ENCODE measurements at places on chromosomes 6 and 20.

DNA sequence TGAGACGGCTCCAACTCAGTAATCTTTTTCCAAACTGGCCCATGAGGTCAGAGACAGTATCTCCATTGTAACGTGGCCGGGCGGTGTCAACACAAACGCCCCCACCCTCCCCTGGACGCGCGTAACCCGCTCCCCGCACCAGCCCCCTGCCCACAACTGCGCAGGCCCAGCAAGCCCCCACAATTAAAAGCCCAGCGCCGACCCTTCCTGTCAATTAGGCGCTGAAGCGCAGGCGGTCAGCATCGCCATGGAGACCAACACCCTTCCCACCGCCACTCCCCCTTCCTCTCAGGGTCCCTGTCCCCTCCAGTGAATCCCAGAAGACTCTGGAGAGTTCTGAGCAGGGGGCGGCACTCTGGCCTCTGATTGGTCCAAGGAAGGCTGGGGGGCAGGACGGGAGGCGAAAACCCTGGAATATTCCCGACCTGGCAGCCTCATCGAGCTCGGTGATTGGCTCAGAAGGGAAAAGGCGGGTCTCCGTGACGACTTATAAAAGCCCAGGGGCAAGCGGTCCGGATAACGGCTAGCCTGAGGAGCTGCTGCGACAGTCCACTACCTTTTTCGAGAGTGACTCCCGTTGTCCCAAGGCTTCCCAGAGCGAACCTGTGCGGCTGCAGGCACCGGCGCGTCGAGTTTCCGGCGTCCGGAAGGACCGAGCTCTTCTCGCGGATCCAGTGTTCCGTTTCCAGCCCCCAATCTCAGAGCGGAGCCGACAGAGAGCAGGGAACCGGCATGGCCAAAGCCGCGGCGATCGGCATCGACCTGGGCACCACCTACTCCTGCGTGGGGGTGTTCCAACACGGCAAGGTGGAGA is at the start of the genes HSPA1A and HSPA1L:
Gene HSPA1A, plus strand, starts transcription at position 519 of the 814 bp plus-strand sequence. Its CDS starts 214 bp downstream, at position 733.
Gene HSPA1L, minus strand, starts transcription at position 259 of the 814 bp plus-strand sequence. CDS start 3,311 bp downstream, outside the sequence.
- peak; percentile 65 for DNase-seq

DNA sequence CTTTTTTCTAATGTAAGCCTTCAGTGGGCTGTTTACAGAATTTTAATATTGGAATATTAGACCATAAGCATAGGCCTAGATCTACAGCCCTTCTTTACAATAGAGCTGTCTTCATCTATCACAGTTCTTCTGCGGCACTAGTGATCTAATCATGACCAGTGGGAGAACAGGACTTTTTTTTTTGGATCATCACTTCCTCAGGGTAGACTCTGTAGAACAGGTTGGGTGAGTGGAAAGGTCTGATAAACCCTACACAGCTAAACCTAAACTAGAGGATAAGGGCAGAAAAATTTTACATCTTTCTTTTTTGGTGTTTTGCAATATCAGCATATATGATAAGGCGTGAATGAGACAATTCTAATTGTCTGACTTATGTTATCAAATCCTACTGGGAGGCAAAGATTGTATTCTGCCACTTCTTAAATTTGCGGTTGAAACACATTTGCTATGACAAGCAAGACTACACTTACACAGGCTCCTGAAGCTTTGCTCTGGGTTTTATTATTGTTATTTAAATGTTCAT is 52.2 kb downstream of the GOPC start:
- no peak for DNase-seq

DNA sequence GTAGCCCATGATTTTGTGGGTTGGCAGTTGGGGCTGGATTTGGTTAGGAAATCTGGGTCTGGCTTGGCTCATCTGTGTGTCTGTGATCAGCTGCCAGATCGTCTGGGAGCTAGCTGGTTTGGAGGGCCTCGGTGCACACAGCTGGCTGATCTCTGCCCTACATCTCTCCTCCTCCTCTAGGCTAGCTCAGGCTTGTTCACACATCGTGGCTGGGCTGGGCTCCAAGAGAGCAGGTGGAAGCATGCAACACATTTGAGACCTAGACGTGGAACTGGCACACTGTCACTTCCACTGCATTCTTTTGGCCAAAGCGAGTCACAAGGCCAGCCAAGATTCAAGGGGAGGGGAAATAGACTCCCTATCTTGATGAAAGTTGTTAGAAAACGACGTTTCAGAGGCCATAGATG is 15.9 kb downstream of the NDUFAF5 start:
- DNase-seq, result no peak

GRCh38 chr20:61048302-61048701 is 203.8 kb upstream of the CDH4 start:
- no peak for DNase-seq

DNA sequence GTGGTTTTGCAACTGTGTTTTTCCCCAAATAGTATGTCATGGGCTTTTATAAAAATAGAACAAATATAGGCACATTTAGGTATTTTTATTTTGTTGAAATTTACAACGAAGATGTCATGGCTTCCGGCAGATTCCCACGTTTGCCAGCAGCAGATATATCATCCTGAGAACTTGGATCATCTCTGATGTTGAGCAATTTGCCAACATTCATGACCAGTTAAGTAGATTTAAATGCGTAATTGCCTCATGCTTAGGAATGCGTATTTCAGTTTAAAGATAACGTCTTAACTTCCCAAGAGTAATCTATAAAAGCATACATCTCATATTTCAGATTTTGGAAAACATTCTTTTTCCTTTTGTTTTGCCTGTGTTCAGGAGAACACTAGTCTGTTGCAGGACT is 457.8 kb downstream of the QKI start:
- no peak for DNase-seq

DNA sequence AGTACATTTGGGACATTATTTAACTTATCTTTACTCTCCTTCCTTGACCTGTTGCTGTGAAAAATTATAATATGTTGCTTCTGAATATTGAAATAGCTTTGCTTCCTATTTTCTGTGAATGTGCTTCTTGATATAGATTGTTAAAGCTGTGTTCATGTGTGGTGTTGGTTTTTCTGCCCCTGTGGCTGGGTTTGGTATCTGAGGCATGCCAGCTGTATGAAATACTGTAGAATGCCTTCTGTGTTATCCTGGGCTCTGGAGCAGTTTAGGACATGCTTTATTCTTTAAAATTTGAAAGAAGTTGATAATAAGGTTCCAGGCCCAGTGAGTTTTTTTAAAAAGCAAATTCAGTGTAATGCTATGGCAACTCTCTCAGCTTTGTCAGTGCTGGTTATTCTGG is 71.7 kb downstream of the HIVEP1 start:
- DNase-seq, result no peak

DNA sequence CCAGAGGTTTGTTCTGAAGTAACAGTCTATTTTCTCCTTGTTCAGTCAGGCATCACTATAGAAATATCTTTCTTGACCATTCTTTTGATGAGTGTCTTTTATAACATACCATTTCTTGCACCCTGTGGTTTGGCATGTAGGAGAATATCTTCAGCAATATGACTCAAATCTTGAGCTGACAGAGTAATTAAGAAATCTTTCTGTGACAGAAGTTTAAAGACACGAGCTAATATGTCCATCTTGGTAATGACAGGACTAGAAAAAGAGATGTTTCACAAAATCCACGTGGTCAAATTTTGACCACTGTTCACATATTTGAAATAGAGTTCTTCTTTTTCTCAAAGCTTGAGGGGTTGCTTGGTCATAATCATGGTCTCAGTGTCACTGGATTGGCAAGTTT is 149.9 kb downstream of the MYB start:
- DNase-seq, result no peak

DNA sequence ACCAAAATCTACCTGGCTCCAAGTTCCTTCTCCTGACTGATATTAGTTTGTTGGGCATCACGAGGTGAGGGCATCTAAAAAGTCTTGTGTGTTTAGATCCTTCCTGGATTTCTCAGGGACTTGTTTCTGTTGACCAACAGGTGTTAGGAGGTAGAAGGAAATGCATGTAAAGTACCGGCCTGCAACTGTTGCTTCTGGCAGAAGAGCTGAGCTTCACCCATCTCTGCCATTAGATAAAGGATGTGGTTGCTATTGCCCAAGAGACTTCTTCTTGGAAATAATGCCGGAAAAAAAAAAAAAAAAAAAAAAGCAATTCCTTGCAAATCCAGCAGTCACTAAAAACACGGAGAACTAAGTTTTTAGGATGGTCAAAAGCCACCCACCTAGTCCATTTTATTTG is 303.1 kb downstream of the CDH26 start:
- DNase-seq, result no peak

DNA sequence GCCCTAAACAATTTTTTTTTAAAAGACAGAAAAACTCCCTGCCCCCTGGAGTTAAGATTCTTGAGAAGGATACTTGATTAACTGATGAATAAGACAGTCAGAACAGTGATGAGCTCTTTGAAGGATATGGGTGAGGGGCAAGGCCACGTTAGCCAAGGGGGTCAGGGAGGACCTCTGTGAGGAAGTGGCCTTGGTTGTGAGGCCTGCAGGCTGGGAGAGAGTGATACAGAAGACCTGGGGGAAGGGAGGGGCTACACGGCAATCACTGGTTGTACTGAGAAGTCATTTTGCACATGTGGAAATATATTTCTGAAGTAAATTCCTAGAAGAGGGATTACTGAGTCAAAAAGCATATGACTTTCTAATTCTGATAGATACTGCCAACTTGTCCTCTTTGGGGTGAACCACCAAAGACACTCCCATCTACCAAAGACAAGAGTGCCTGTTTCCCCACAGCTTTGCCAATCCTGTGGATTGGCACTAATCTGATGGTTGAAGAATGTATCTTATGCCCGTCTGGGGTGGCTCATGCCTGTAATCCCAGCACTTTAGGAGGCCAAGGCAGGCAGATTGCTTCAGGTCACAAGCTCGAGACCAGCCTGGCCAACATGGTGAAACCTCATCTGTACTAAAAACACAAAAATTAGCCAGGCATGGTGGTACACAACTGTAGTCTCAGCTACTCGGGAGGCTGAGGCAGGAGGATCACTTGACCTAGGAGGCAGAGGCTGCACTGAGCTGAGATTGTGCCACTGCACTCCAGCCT is 22.3 kb upstream of the BCAS4 start:
- no peak for DNase-seq

DNA sequence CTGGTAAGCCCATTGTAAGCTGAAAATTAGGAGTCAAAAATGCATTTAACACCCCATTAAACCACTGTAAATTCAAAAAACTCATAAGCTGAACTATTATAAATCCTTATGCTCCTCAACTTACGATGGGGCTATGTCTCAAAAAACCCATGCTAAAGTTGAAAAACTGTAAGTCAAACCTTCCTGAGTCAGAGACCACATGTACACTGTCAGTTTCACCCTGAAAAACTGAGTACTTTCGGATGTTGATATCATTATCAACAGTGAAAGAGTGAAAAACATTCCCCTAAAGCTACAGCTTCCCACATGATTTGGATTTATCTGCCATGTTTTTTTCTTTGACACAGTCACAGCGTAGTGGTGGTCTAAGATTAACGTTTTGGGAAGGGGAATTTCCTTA is 14.2 kb downstream of the RAB23 start:
- no peak for DNase-seq

DNA sequence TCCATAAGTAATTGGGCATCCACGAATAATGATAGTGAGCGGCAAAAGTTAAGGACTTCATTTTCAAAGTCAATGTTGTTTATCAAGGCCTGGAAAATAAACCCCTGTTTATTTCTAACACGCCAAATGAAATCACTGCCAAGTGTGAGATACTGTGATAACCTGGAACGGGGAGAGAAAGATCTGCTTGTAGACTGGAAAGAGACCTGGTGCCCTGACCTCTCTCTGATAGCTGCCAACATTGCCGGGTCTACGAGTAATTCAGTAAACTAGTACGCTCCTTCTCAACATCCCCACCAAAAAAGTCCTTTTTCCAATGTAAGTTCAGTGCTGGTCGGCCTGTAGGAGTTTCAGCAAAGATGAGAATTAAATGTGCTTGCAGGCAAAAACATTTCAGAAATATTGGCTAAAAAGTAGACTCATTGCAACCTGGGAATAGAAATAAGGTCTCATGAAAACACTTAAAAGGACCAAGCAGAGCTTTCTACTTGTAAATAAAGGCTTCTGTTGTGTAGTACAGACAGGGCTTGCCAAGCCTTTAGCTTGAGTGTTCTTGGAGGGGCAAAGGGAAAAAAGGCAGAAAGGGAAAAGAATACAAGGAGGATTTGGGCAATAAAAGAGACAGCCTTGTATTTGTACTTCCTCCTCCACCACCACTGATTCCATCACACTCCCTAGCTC is 43.9 kb downstream of the PDE7B start:
- no peak for DNase-seq

GRCh38 chr20:52880997-52881396 is 91.2 kb upstream of the TSHZ2 start:
- DNase-seq, result no peak

DNA sequence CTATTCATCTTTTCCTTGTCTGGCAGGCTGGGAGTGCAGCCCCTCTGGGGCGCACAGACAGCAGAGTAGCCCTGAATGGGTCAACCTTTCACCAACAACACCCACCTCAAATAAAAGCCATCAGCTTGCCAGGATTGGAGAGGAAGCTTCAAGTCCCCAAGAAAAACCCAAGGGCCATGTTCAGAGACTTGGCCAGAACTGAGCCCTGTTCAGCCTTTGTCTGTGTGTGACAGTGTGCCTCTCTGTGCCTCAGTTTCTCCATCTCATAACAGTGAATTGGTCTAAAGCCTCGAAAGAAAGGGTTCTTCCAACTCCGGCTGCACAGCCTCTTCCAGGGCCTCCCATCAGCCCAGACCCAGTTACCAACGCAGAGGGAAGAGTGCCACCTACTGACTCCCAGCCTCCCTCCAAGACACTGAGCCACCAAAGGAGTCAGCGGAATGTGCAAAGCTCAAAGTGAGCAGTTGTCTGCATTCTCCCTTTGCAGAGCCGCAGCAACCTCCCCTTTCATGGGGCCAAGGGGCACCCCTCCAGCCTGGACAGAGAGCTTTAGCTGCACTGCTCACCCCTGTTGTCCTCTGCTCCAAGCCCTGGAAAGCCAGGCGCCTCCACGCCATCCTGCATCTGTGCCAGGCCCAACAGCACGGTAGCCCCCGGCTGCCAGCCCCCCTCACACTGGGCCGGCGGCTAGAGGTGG is 82.7 kb upstream of the TOP1 start:
- DNase-seq, result no peak

GRCh38 chr6:11460001-11460668 is 77.4 kb upstream of the TMEM170B start:
- DNase-seq, result peak; percentile 5

DNA sequence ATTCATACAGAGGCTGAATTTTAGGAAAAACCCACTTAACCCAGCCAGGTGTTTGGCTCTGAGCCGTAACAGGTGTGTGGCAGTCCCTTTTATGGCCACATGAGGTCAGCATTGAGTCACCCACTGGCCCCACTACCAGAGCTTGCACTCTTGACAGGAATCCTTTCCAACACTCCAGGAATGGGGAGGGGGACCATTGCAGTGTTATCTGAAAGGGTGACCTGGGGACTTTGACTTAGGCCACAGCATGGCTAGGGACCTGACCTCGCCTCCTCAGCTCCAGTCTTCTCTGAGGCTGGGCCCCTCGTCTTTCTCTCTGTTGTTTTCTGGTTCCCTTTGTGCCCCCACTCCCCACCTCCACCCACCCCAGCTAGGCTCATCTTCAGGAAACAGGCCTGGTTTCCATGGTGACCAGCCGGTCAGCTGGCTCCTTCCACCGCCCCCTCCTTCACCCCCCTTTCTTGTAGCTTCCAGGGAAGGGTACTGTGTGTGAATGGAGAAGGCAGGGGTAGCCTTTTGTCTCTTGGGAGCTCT is 2.1 kb upstream of the TMEM151B start:
- DNase-seq, result peak; percentile 72

- DNase-seq, result no peak
Measured at GRCh38 chr6:44305200-44305725, 7.9 kb downstream of the AARS2 start.

GRCh38 chr6:166604911-166605310 is 18.4 kb upstream of the RAMACL start:
- DNase-seq, result no peak

All from stimulated activated CD4-positive, alpha-beta T cell treated with anti-CD3 and anti-CD28 coated beads, Interleukin-4, amount 100 ng/mL, for 24 hours (primary cell).